Heart right ventricle (tissue), 16 donors: ENCODE measurements at places on chromosomes 5 and 9. TPM values are rescaled to one million over a fixed set of nuclear protein-coding genes. Genes with fewer than 3 reads are reported as not detected.

PCDHGC5 gene
- 0.38 TPM for polyA plus RNA-seq

ADGRD2 gene
- 0.03 TPM for polyA plus RNA-seq

ICE1 gene
- 4.8 TPM for polyA plus RNA-seq

DCP2 gene
- polyA plus RNA-seq = 4.8 TPM

CSF1R gene
- 6.4 TPM for polyA plus RNA-seq

UNC5A gene
- not detected for polyA plus RNA-seq

ROR2 gene
- polyA plus RNA-seq = 0.49 TPM

DRD1 gene
- polyA plus RNA-seq = not detected

OMD gene
- polyA plus RNA-seq = 2.1 TPM

ANKRD55 gene
- 0.01 TPM for polyA plus RNA-seq
